ENCODE measurements at places on chromosomes 7 and 10.

- no peak for DNase-seq
These were observed 49.3 kb downstream of the PPP1R17 start for GRCh38 chr7:31735991-31736982.

GRCh38 chr7:130903358-130903974 lies 169.5 kb upstream of the KLF14 start:
- DNase-seq: no peak

DNA sequence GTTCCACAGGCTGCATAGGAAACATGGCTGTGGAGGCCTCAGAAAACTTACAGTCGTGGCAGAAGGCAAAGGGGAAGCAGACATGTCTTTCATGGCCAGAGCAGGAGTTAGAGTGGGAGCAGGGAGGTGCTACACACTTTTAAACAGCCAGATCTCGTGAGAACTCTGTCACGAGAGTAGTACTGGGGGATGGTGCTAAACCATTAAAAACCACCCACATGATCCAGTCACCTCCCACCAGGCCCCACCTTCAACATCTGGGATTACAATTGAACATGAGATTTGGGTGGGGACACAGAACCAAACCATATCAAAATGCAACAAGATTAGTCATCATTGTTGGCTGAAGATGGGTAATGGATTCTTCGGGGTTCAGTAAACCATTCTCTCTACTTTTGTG lies 65.4 kb upstream of the PDCD4 start:
- no peak for DNase-seq

- DNase-seq: no peak
These were observed 41.5 kb upstream of the EPC1 start for GRCh38 chr10:32388258-32389027.

DNA sequence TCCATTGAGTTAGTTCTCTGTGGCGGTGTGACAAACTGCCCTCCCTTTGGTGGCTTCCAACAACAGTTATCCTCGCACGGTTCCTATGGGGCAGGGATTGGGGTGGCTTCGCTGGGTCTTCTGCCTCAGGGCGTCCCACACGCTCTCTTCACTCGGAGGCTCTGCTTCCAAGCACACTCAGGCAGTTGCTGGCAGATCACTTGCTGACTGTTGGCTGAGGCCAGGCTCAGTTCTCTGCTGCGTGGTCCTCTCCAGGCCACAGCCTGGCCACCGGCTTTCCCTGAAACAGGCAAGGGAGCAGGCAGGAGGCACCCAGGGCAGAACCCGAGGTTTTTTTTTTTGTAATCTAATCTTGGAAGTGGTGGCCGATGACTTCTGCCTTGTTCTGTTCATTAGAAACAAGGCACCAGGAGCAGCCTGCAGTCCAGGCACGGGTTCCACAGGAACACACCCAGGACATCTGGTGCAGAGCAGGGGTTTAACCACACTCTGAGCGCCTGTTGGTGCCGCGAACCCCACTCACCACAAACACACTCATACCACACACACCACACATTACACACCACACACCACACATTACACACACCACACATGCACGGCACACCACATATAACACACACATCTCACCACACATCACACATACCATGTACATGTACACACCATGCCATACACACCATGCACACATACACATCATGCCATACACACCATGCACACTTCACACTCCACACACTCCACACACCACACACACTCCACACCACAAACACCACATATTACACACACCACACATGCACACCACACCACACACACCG lies 112.2 kb downstream of the PTPN20 start:
- DNase-seq: no peak

DNA sequence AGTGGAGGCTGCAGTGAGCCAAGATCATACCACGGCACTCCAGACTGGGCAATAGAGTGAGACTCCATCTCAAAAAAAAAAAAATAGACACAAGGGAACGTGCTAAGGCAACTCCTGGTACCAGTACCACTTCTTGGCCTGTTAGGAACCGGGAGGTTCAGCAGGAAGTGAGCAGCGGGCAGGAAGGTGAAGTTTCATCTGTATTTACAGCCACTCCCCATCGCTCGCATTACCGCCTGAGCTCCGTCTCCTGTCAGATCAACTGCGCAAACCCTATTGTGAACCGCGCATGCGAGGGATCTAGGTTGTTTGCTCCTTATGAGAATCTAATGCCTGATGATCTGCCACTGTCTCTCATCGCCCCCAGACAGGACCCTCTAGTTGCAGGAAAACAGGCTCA lies 69.9 kb upstream of the FOXK1 start:
- no peak for DNase-seq

- DNase-seq: no peak
These were observed 2.4 kb downstream of the BAMBI start for GRCh38 chr10:28679581-28680357.

All from activated naive CD8-positive, alpha-beta T cell treated with anti-CD3 and anti-CD28 coated beads, Interleukin-2, amount 50 U/mL, for 16 hours (primary cell).